Activated T-cell treated with anti-CD3 and anti-CD28 coated beads, Interleukin-2, amount 50 U/mL, for 72 hours (primary cell): ENCODE measurements at places on chromosomes 2 and 18. TPM values are rescaled to one million over a fixed set of nuclear protein-coding genes. Genes with fewer than 3 reads are reported as not detected.

The UCN gene
- 7.6 TPM for total RNA-seq

The TM4SF20 gene
- total RNA-seq, result not detected

DNA sequence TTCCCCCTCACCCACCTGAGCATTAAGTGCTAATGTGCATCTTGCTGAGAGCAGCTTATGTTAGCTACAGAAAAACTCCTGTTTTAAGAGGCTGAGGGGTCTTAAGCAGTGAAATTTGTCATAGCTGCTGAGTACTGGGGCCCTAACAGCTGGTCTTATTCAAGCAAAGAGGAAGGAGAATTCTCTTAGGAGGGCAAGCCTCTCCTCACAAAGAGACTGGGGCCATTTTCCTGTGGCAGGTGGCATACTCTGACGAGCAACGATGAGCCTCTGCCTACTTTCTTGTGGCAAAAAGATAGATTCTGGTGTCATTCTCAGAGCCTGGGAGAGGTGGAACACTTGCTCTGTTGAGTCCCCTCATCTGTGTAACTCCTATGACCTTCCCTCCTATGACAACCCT lies 53.2 kb downstream of the SPRED2 start:
- no peak overlapping the region for H3K27ac ChIP-seq
- peaks cover 44% of the 10 kb centered on the region for H3K27me3 ChIP-seq
- H3K4me1 ChIP-seq, result peaks cover 35% of the 10 kb centered on the region
- no peak overlapping the region for H3K4me3 ChIP-seq

DNA sequence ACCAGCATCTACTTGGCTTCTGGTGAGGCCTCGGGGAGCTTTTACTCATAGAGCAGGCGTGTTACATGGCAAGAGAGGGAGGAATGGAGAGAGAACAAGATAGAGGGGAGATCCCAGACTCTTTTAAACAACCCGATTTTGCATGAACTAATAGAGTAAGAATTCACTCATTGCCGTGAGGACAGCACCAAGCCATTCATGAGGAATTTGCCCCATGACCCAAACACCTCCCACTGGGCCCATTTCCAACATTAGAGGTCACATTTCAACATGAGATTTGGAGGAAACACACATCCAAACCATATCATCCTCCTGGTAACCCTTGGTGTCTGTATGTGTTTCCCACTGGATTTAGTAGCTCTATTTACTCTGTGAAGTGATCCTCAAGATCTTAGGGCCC lies 249.9 kb upstream of the SP5 start:
- no peak for DNase-seq
- no peak overlapping the region for H3K4me3 ChIP-seq
- H3K36me3 ChIP-seq, result no peaks in the 10 kb centered on the region
- no peak overlapping the region for H3K27ac ChIP-seq
- no peaks in the 10 kb centered on the region for H3K4me1 ChIP-seq

DNA sequence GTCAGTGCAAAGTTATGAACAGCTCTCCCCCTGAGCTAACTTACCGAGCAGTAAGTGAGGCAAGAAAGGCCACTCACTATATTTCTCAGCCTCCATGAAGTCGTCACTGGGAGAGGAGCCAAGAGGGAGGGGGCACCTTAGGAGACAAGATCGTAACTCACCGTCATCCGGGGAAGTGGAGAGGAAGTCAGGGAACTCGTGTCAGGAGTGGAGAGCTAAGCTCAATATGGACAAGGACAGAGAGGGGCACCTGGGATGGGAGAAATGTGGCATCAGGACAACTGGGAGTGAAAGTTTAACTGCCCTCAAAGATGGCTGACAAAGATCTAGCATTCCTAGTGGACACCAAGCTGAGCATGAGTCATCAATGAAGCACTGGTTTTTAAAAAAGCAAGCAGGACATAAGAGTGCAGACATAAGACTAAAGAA lies 37.1 kb downstream of the BCL11A start:
- H3K27ac ChIP-seq, result no peak overlapping the region
- H3K27me3 ChIP-seq, result peaks cover 43% of the 10 kb centered on the region
- no peak for DNase-seq
- peaks cover 33% of the 10 kb centered on the region for H3K4me1 ChIP-seq

DNA sequence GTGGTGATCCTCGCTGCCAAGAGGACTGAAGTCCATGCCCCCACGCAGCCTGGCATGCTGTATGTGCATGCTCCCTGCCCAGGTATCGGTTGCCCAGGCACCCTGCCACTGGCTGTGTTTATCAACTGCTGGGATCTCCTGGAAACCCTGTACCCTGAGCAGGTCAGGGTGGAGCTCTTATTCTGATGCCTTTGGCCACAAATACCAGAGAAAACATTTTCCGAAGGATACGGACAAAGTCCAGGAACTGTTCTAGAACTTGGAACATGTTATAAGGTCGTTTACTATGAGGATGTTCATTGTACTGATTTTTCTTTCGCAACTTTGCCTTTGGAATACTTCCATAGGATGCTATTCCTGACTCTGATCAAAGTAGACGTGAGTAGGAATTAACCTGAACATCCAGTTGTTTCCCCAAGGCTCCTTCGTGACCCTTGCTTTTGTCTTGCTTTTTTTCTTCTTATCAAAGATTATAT lies 55.2 kb downstream of the TMEM17 start:
- no peaks in the 10 kb centered on the region for H3K4me1 ChIP-seq
- no peak overlapping the region for H3K27ac ChIP-seq
- no peak for DNase-seq
